ENCODE measurements at places on chromosomes 4 and X.

- H3K27ac ChIP-seq: no peak overlapping the region
- no peaks in the 10 kb centered on the region for H3K4me1 ChIP-seq
- DNase-seq: no peak
- H3K27me3 ChIP-seq: no peaks in the 10 kb centered on the region
These were observed 26.7 kb downstream of the SULT1E1 start for GRCh38 chr4:69833251-69833650.

DNA sequence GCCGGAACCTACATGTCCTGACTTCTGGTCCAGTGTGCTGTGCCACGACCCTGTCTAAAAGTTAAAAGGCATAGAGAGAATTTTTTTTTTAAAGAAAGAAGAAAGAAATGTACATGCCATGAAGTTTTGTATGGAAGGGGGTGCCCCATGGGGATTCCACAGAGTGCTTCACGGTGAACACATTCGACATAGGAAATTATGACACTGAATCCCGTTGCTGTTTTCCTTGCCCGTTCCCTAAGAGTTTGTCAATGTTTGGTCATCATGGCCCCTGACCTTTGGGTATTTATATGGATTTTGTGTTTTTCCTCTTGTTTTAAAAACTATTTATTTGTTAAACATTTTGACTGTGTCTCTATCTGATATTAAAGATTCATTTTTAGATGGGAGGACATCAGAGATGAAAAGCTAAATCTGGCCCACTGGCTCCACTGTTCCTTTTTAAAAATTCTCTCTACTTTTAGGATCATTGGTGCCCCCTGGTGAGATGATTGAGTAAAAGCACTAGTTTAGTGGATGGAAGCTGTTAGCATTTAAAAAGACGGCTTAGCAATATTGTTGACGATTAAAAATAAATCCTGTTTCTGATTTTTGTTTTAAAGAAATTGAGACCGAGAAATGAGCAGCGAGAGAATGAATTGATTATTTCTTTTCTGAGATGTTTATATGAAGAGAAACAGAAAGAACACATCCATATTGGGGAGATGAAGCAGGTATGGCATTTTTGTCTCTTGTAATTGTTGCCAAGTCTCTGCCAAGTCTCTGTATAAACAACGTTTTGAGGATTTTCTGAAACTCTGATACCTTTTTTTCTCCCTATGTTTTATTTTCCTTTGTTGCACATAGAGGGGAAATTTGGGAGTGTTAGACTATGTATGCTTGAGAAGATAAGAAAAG is 75.0 kb downstream of the PTTG2 start:
- no peak overlapping the region for H3K4me3 ChIP-seq
- no peaks in the 10 kb centered on the region for H3K27me3 ChIP-seq
- no peak for DNase-seq
- no peak overlapping the region for H3K27ac ChIP-seq

DNA sequence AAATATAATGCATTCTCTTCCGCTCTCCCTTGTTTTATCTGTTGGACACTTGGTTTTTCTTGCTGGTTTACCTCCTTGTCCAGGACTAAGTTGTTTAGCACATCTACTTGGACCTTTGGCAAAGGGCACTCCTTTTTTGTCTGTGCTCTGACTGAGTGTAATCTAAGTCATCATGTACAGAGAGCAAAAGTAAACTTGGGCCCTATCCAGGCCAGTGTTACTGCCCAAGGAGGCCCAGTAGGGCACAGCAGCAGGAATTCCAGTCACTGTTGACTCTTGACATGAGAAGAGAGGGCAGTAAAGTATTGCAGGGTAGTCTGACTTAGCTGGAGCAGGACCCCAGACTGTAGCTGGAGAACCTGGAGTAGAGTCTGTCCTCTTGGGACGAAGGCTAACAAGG is 445.5 kb downstream of the ZIC3 start:
- no peaks in the 10 kb centered on the region for H3K36me3 ChIP-seq
- H3K4me1 ChIP-seq: no peaks in the 10 kb centered on the region
- no peak overlapping the region for H3K4me3 ChIP-seq
- no peak for DNase-seq
- H3K27me3 ChIP-seq: no peaks in the 10 kb centered on the region
- no peak overlapping the region for H3K27ac ChIP-seq

DNA sequence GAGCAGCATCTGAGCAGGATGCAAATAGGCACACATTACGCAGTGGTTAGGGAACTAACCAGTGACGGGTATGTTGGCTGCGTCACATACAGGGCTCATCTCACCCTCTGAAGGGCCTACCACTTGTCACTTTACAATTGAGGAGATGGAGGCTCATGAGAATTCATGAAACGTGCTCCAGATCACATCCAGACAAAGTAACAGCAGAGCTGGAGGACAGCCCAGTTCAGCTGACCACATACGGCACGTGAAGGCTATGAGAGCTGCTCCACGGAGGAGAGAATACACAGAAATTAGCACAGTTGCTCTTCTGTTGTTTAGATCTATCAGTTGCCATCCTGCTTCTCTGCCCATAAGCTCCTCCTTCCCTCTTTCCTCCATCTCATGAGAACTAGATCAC is 78.4 kb downstream of the FAM9B start:
- H3K27me3 ChIP-seq: no peaks in the 10 kb centered on the region
- no peaks in the 10 kb centered on the region for H3K36me3 ChIP-seq
- no peaks in the 10 kb centered on the region for H3K4me1 ChIP-seq
- DNase-seq: no peak

- no peak for DNase-seq
- H3K27me3 ChIP-seq: no peaks in the 10 kb centered on the region
- no peaks in the 10 kb centered on the region for H3K36me3 ChIP-seq
- H3K4me3 ChIP-seq: no peak overlapping the region
- no peak overlapping the region for H3K27ac ChIP-seq
- H3K4me1 ChIP-seq: peaks cover 4% of the 10 kb centered on the region
These were observed 117.3 kb downstream of the FAT4 start for GRCh38 chr4:125432078-125432477.

DNA sequence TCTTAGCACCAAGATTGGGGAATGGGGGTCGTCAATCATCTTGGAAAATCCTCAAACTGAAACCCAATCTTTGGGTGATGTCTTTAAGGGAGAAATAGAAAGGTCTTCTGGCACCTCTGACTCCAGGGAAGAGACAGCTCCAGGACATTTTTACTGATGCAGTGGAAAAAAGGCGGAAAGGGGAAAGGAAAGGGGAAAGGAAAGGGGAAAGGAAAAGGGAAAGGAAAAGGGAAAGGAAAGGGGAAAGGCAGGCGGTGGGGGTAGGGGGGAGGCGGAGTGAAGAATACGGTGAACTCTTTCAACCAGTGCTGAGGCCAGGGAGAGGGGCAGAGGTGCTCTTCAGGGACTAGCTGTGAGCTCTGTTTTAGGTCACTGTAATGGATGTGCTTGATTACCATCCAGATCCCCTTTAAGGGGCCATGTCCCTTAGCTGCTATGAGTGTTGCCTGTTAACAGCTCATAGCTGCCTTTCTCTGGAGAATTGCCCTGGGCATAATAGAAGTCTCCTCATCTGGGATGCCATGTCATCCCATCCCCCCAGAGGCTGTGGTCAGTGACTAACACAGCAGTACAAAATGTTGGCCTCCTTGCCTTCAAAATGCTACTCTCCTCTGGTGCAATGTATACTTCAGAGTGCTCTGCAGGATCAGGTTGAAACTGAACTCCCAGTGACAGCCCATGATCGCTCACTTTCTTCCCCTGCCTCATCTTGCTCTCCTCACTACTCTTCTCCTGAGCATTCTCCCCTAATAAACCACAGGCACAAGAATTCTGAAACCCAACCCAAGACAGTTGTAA is 92.4 kb upstream of the AP1S2 start:
- H3K27me3 ChIP-seq: no peaks in the 10 kb centered on the region
- DNase-seq: no peak
- no peak overlapping the region for H3K4me3 ChIP-seq
- no peaks in the 10 kb centered on the region for H3K4me1 ChIP-seq
- H3K36me3 ChIP-seq: no peaks in the 10 kb centered on the region

DNA sequence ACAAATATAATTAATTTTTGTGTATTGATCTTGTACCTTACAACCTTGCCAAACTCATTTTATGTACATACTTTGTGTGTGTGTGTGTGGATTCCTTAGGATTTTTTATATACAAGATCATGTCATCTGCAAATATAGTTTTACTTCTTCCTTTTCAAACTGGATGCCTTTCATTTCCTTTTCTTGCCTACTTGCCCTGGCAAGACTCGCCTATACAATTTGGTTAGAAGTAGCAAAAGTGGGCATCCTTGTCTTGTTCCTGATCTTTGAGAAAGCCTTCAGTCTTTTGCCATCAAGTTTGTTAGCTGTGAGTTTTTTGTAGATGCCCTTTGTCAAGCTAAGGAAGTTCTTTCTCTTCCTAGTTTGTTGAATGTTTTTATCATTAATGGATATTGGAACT is 30.5 kb downstream of the RUFY3 start:
- no peaks in the 10 kb centered on the region for H3K36me3 ChIP-seq
- H3K4me3 ChIP-seq: no peak overlapping the region
- no peaks in the 10 kb centered on the region for H3K27me3 ChIP-seq

- H3K27me3 ChIP-seq: no peaks in the 10 kb centered on the region
- H3K4me1 ChIP-seq: no peaks in the 10 kb centered on the region
- no peak overlapping the region for H3K27ac ChIP-seq
- DNase-seq: no peak
- H3K4me3 ChIP-seq: no peak overlapping the region
- no peaks in the 10 kb centered on the region for H3K36me3 ChIP-seq
These were observed 163.4 kb downstream of the AREG start for GRCh38 chr4:74608151-74608949.

Data from thoracic aorta (tissue), 2 donors.